ENCODE measurements at places on chromosomes 12 and 14. TPM values are rescaled to one million over a fixed set of nuclear protein-coding genes. Genes with fewer than 3 reads are reported as not detected.

DNA sequence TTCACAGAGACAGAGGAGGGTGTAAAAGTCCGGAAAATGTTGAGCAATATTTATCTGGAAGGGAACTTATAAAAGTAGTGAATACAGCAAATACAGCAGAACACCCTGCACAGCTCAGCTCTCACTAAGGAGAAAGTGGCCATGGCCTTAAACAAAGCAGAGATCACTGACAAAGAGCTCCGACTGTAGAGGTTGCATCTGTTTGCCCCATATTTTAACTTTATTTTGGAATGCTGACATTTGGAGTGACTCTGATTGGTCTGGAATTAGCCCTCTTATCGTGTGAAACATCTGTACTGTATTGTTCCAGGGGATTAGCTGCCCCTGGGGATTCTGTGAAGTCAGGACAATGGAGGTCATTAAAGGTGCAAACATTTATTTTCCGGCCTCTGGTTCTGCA, 1275.7 kb upstream of the FLRT2 start:
- H3K4me1 ChIP-seq: no peaks in the 10 kb centered on the region
- no peak for DNase-seq
- no peak overlapping the region for H3K4me3 ChIP-seq
- H3K27ac ChIP-seq: no peak overlapping the region

GRCh38 chr14:84013424-84013823, 1516.5 kb upstream of the FLRT2 start:
- H3K27ac ChIP-seq: no peak overlapping the region
- no peak overlapping the region for H3K4me3 ChIP-seq

DNA sequence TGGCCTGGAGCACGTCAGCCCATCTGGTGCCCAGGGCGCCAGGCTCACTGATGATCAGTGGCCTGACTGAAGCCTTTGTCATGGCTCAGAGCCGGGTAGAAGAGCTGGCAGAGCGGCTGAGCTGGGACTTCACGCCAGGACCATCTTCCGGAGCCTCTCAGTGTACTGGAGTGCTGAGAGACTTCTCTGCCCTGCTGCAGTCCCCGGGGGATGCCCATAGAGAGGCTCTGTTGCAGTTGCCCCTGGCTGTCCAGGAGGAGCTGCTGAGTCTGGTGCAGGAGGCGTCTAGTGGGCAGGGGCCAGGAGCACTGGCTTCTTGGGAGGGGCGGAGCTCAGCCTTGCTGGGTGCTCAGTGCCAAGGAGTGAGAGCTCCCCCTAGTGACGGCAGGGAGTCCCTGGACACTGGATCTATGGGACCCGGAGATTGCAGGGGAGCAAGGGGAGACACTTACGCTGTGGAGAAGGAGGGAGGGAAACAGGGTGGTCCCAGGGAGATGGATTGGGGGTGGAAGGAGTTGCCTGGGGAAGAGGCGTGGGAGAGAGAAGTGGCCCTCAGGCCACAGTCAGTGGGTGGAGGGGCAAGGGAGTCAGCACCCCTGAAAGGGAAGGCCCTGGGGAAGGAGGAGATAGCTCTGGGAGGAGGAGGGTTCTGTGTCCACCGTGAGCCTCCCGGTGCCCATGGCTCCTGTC, 2.0 kb downstream of the KHNYN start:
- peaks cover 46% of the 10 kb centered on the region for H3K4me1 ChIP-seq
- peak overlapping the region; percentile 73 for H3K4me3 ChIP-seq
- H3K27me3 ChIP-seq: no peaks in the 10 kb centered on the region
- peak overlapping the region; percentile 92 for H3K27ac ChIP-seq
- DNase-seq: peak; percentile 94

GRCh38 chr14:94659901-94660300, 47.7 kb downstream of the SERPINA3 start:
- no peak overlapping the region for H3K4me3 ChIP-seq
- no peak for DNase-seq
- H3K27me3 ChIP-seq: peaks cover 31% of the 10 kb centered on the region
- H3K27ac ChIP-seq: no peak overlapping the region
- no peaks in the 10 kb centered on the region for H3K36me3 ChIP-seq
- no peaks in the 10 kb centered on the region for H3K4me1 ChIP-seq

The P2RX2 gene
- 4.1 TPM for total RNA-seq

Data from esophagus muscularis mucosa (tissue), 4 donors.